Activated CD4-positive, alpha-beta memory T cell treated with anti-CD3 and anti-CD28 coated beads, Interleukin-2, amount 10 ng/mL, durations not matched to agents 7 days and 5 days (primary cell): ENCODE measurements at places on chromosomes 2 and 18.

- no peaks in the 10 kb centered on the region for H3K36me3 ChIP-seq
- H3K4me1 ChIP-seq, result no peaks in the 10 kb centered on the region
- H3K27me3 ChIP-seq, result peaks cover 21% of the 10 kb centered on the region
- no peak overlapping the region for H3K4me3 ChIP-seq
Measured at GRCh38 chr2:128402911-128403670, 84.4 kb upstream of the HS6ST1 start.

DNA sequence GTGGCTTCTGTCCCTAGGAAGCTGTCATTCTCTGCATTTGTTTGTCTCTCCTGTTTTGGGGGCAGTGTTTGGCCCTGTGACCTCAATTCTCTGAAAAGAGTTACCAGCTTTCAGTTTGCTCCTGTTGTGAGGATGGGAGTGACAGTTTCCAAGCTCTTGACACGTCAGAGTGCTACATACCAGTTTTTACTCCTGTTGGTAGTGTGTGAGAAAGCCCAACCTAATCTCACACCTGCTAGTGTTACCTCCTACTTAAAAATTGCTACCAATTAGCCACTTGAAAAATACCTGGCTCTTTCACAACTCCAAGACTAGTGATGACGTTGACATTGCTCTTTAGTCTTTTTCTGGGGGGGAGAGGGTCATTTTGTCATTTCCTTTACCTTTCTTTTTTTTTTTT lies 14.1 kb downstream of the SKA1 start:
- H3K4me1 ChIP-seq, result peaks cover 2% of the 10 kb centered on the region
- no peak overlapping the region for H3K4me3 ChIP-seq
- no peaks in the 10 kb centered on the region for H3K27me3 ChIP-seq
- DNase-seq, result no peak
- peaks cover 76% of the 10 kb centered on the region for H3K36me3 ChIP-seq
- no peak overlapping the region for H3K27ac ChIP-seq

GRCh38 chr2:152042636-152043615 lies 55.9 kb downstream of the CACNB4 start:
- no peaks in the 10 kb centered on the region for H3K36me3 ChIP-seq
- no peak for DNase-seq
- peaks cover 4% of the 10 kb centered on the region for H3K27me3 ChIP-seq

- peaks cover 8% of the 10 kb centered on the region for H3K4me1 ChIP-seq
- peak overlapping the region; percentile 74 for H3K4me3 ChIP-seq
- no peak for DNase-seq
- H3K27me3 ChIP-seq, result peaks cover 9% of the 10 kb centered on the region
- H3K36me3 ChIP-seq, result no peaks in the 10 kb centered on the region
Measured at GRCh38 chr2:74714691-74715080, 60.6 kb downstream of the SEMA4F start.

- no peak overlapping the region for H3K4me3 ChIP-seq
- DNase-seq, result no peak
- peaks cover 81% of the 10 kb centered on the region for H3K4me1 ChIP-seq
- H3K36me3 ChIP-seq, result peaks cover 65% of the 10 kb centered on the region
- no peaks in the 10 kb centered on the region for H3K27me3 ChIP-seq
Measured at GRCh38 chr2:38698467-38699003, 32.6 kb downstream of the GALM start.

DNA sequence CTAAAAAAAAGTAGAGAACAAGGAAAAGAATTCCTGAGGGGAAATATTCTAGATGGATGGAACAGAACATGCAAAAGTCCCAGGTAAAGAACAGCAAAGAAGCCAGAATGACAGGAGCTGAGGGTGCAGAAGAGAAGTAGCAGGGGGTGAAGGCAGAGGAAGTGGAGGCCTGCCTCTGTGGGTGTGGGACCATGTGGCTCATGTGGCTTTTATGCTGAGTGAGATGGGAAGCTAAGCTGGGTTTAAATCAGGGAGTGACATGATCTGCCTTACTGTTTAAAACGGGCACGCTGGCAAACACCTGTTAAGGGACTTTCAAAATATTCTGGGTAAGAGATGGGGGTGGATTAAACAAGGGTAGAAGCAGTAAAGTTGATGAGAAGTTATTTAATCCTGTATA lies 40.0 kb downstream of the GKN2 start:
- no peak overlapping the region for H3K27ac ChIP-seq
- DNase-seq, result peak; percentile 80
- no peak overlapping the region for H3K4me3 ChIP-seq

GRCh38 chr2:237473878-237474441 lies 13.1 kb upstream of the MLPH start:
- peaks cover 21% of the 10 kb centered on the region for H3K27me3 ChIP-seq
- peak overlapping the region; percentile 45 for H3K4me3 ChIP-seq
- no peak overlapping the region for H3K27ac ChIP-seq
- no peak for DNase-seq

DNA sequence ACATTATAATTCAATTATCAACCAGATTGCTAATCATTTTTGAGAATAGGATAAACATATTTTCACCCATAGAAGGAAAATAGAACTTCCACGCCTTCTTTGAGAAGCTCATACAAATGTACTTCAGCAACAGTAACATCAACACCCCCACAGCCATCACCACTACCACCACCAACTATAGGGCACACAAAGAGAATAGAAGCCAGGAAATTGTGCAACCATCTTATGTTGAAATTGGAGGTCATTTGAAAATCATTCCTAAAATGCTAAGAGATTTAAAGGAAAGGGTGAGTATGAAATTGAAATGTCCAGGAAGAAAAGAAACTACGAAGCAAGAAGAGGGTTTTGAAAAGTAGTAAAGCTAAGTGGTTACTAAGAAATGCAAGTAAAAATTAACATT lies 563.4 kb downstream of the ZNF804A start:
- H3K4me1 ChIP-seq, result no peaks in the 10 kb centered on the region
- no peak overlapping the region for H3K27ac ChIP-seq
- no peak overlapping the region for H3K4me3 ChIP-seq
- no peak for DNase-seq
- H3K36me3 ChIP-seq, result no peaks in the 10 kb centered on the region
- H3K27me3 ChIP-seq, result no peaks in the 10 kb centered on the region

GRCh38 chr18:28411806-28412205 lies 234.9 kb upstream of the CDH2 start:
- no peaks in the 10 kb centered on the region for H3K4me1 ChIP-seq
- H3K27ac ChIP-seq, result no peak overlapping the region
- H3K4me3 ChIP-seq, result no peak overlapping the region

- H3K4me1 ChIP-seq, result no peaks in the 10 kb centered on the region
- DNase-seq, result no peak
- H3K36me3 ChIP-seq, result no peaks in the 10 kb centered on the region
- peaks cover 2% of the 10 kb centered on the region for H3K27me3 ChIP-seq
Measured at GRCh38 chr2:13052547-13052946, 335.8 kb downstream of the TRIB2 start.

DNA sequence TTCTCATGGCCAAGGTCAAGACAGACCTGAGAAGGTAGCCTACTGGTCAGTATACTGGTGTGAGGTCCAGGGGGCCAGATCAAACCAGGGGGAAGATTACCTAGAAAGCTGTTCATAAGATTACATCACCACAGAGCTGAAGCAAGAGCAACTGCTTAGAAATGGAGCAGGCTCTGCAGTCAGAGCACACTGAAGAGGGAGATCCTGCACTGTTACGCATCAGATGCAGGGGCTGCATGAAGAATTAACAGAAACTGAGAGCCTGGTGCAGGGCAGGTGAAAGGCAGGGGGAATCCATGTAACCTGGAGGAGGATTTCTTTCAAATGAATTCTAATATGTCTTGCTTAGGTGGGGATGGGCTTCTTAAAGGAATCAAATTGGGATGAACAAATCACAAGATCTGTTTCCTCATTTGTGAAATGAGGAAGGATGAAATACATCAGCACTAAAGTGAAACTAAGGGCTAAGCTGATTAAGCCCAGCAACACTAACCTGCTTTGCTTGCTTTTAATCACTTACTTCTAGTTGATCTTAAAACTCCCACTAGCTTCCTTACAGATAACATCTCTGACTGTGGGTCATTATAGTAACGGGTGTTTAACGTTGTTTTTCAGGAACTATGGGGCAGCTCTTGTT lies 74.3 kb upstream of the ADAM23 start:
- no peak overlapping the region for H3K27ac ChIP-seq
- DNase-seq, result no peak
- peaks cover 10% of the 10 kb centered on the region for H3K4me1 ChIP-seq
- H3K4me3 ChIP-seq, result no peak overlapping the region
- peaks cover 4% of the 10 kb centered on the region for H3K27me3 ChIP-seq

GRCh38 chr18:10140461-10141282 lies 226.9 kb downstream of the VAPA start:
- no peak overlapping the region for H3K4me3 ChIP-seq
- no peaks in the 10 kb centered on the region for H3K4me1 ChIP-seq
- H3K27me3 ChIP-seq, result peaks cover 5% of the 10 kb centered on the region
- no peak for DNase-seq
- H3K36me3 ChIP-seq, result no peaks in the 10 kb centered on the region
- H3K27ac ChIP-seq, result no peak overlapping the region

DNA sequence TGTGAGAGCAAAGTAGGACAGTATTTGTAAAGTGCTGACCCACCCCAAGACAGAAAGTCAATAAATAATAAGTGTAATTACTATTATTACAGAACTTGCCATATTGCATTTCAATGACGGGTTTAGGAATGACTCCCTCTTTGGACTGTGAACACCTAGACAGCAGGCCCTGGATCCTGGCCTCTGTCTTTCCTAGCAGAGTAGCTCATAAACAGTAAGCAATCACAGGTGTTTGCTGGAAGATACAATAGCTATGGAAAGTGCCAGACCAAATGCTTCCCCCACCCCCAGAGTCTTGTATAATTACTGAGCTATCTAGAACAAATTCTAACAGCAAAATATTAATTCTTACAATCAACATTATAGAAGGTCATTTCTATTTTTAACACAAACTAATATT lies 20.1 kb upstream of the MYO1B start:
- H3K36me3 ChIP-seq, result no peaks in the 10 kb centered on the region
- H3K27ac ChIP-seq, result no peak overlapping the region
- H3K27me3 ChIP-seq, result no peaks in the 10 kb centered on the region
- DNase-seq, result no peak

GRCh38 chr2:172278667-172279066 lies 148.7 kb upstream of the ITGA6 start:
- no peak overlapping the region for H3K4me3 ChIP-seq
- no peaks in the 10 kb centered on the region for H3K4me1 ChIP-seq
- peaks cover 5% of the 10 kb centered on the region for H3K27me3 ChIP-seq
- H3K36me3 ChIP-seq, result no peaks in the 10 kb centered on the region
- H3K27ac ChIP-seq, result no peak overlapping the region
- no peak for DNase-seq

- peaks cover 61% of the 10 kb centered on the region for H3K27me3 ChIP-seq
- DNase-seq, result no peak
- no peaks in the 10 kb centered on the region for H3K36me3 ChIP-seq
Measured at GRCh38 chr18:48193521-48194492, 215.4 kb downstream of the ZBTB7C start.

- peaks cover 34% of the 10 kb centered on the region for H3K36me3 ChIP-seq
- peak overlapping the region; percentile 83 for H3K27ac ChIP-seq
- peaks cover 39% of the 10 kb centered on the region for H3K4me1 ChIP-seq
- peak overlapping the region; percentile 15 for H3K4me3 ChIP-seq
- no peaks in the 10 kb centered on the region for H3K27me3 ChIP-seq
Measured at GRCh38 chr2:7672027-7672684, 754.9 kb downstream of the RNF144A start.

DNA sequence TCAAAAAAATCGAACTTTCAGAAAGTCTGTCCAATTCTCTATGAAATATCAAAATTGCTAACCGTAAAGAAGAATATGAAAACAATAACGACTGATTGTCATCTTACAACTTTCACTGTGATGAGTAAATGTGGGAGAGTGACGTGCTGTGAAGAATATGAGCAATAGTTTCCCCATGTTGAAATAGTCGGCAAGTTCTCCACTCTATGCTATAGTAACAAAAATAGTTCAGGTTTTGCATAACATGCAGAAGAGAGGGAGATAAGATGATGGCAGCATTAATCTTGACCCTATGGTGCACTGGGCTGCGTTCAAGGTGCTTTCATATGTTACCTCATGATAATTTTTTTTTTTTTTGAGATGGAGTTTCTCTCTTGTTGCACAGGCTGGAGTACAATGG lies 196.8 kb upstream of the CYRIA start:
- H3K4me3 ChIP-seq, result no peak overlapping the region
- H3K27me3 ChIP-seq, result no peaks in the 10 kb centered on the region
- no peak for DNase-seq
- H3K36me3 ChIP-seq, result no peaks in the 10 kb centered on the region
- H3K4me1 ChIP-seq, result no peaks in the 10 kb centered on the region
- H3K27ac ChIP-seq, result no peak overlapping the region

DNA sequence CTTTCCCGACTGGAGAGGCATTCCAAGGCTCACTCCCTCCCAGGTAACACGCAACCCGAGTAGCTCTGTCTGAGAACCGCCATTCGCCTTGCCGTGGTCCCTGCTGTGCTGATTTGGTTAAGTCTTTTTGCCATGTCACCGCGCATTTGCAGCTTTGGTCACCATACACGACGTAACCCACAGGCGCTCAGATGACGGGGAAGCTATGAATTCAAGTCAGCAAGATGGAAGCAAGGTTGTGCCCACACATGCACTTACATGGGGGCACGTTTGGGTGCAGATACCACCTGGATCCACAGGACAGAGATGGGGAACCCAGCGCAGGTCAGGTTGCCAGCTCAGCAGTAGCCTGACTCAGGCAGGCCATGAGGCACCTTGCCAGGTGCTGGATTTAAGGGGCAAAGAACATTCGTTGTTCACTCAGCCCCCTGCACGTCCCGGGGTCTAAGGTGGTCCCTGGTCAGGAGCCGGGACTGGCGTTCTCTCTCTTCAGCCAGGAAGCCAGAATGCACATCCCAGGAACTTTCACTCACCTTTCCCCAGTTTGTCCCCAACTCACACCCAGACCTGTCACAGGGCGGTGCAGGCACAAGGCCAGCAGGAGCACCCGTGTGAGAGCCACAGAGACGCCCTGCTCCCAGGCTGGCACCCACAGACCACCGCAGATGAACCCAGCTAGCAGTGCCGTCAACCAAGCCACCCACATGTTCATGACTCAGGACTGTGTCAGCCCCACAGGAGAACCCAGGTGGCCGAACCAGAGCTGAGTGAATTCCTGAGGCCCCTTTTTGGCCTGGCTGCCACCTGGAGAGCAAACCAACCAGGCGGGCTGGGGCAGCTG lies 19.9 kb downstream of the SNED1 start:
- DNase-seq, result peak; percentile 12
- no peak overlapping the region for H3K27ac ChIP-seq
- H3K4me1 ChIP-seq, result no peaks in the 10 kb centered on the region
- no peak overlapping the region for H3K4me3 ChIP-seq
- H3K36me3 ChIP-seq, result no peaks in the 10 kb centered on the region

DNA sequence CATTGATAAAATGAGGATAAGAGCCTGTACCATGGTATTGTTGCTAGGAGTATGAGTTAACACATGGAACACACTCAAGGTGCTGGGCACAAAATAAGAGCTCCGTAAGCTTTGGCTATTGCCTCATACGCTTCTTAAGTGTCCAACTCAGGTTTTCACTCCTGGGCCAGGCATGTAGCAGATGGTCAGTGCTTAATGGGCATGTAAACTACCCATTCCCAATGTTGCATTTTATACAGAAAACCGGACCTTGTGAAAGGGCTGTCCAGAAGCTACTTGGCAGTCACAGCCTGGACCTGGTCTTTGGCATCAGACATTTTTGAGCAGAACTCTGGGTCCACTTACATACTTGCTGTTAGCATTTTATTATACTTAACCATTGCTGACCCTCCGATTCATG lies 26.9 kb downstream of the MGAT5 start:
- no peak for DNase-seq
- no peak overlapping the region for H3K27ac ChIP-seq
- peaks cover 34% of the 10 kb centered on the region for H3K4me1 ChIP-seq
- peaks cover 16% of the 10 kb centered on the region for H3K36me3 ChIP-seq
